ENCODE measurements at places on chromosomes 2 and 18.

DNA sequence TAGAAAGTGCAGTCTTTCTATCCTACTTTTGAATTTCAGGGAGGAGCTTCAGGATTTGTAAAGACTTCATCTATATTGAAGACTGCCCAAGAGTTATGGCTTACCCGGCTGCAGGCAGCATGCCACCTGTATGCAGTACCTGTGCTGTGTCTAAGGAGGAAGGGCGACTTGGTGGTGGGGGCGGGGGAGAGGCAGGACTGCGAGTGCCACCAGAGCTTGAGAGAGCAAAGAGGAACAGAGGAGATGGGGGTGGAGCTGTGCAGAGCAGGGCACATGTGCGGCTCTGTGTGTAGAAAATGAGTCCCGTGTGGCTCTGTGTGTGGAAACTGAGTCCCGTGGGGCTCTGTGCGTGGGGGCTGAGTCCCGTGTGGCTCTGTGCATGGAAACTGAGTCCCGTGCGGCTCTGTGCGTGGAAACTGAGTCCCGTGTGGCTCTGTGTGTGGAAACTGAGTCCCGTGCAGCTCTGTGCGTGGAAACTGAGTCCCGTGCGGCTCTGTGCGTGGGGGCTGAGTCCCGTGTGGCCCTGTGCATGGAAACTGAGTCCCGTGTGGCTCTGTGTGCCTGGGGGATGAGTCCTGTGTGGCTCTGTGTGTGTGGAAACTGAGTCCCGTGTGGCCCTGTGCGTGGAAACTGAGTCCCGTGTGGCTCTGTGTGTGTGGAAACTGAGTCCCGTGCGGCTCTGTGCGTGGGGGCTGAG, 43.2 kb downstream of the LDLRAD4 start:
- no peak for DNase-seq

DNA sequence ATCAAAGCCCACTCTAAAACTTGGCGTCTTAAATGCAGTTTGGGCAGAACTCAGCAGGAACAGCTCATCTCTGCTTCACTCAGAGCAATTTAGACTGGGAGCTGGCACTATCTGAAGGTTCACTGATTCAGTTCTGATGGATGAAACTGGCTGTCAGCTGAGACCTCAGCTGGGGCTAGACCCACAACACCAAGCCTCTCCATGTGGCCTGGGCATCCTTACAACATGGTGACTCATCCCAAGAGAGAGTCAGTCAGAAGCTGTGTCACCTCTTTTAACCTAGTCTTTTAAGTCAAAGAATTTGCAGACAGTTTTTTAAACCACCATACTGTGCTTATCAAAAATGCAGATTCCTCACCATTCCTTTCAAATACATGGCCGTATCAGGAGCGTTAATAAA, 62.6 kb upstream of the ZNF397 start:
- DNase-seq, result no peak

- no peak for DNase-seq
These were observed 404.8 kb downstream of the TXNL1 start for GRCh38 chr18:56233595-56233994.

DNA sequence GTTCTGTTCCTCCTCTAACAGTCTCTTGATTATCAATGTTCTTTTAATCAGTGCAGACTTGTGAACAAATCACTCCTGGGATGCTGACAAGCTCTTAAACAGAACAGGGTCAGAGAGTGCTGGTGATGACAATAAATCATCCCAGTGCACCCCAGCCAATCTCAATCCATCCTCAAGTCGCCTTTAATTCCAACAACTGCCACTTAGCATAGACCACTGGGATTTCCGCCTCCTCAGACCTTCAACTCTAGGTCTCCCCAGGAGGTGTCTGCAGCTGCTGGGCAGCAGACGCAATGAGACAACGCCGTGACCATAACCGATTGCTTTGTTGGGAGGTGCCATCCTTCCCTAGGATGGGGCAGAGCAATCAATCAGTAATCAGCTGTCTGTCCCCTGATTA, 184.2 kb upstream of the ACAA2 start:
- DNase-seq, result no peak

DNA sequence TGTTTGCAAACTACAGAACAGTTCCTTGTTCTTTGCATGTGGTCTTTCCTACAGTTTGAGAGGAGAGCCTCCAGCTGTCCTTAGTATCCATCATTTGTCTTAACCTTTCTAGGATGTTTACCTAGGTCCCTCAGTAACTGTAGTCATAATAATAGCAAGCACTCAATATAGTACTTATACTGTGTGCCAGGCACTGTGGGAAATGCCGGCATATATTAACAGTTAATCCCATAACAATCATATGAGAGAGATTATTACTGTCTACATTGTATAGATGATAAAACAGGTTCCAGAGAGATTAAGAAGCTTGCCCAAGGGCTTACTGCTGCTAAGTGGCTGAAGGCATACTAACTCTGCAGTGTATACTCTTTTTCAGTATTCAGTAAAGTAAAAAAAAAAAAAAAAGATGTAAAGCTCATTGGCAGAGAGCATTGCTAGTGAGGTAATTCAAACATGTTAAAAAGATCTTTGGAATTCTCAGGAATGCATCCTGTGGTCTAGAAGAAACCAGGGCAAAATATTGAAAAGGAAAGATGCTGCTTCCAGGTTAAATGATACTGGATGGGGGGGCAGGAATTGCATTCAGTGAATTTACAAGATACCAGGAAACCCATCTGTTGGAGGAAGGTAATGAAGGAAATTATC, 72.3 kb downstream of the SPTBN1 start:
- no peak for DNase-seq

GRCh38 chr18:58615140-58616132, 13.5 kb downstream of the ALPK2 start:
- DNase-seq, result no peak

DNA sequence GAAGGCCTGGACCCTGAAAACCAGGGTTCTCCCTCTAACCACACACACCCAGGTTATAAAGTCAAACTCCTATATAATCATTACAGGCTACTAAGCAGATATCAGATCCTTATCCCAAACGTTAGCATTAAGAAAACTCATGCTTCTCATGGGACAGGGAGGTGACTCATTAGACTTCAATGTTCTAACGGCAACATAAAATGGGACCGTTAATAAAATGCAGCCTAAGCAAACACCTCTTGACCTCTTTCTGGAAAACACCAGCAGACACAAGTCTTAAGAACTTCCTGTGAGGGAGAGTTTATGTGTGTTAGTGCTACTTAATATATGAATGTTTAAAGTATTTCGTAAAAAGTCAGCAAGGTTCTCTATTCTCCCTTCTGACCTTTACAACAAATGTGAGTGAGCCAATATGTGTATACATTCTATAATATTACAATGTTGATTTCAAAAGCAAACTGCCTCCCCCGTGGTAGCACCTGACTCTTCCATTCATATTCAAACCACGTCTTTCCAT, 31.7 kb downstream of the LPIN2 start:
- no peak for DNase-seq

GRCh38 chr2:69216535-69217332, 170.3 kb downstream of the GFPT1 start:
- no peak for DNase-seq

- no peak for DNase-seq
These were observed 41.0 kb downstream of the INPP5D start for GRCh38 chr2:233101141-233101540.

GRCh38 chr2:213934560-213934959, 476.3 kb upstream of the VWC2L start:
- DNase-seq, result no peak

DNA sequence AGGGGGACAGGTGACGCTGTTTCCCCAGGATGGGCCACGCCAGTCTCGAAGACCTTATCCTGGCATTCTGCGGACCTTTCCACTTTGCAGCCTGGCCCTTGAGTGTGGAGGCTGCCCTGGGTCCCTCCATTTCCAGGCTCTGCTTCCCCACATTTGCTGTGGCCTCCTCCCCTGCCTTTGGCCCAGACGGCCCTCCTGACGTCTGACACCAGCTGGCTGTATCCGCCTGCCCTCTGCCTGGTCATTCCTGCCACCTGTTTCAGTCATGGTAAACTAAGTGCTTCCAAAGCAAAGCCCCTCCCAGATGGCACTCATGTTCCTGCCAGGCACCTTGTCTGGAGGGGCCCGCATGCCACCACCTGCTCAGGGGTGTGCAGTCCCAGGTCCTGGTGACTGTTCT, 95.1 kb downstream of the ASB1 start:
- no peak for DNase-seq

DNA sequence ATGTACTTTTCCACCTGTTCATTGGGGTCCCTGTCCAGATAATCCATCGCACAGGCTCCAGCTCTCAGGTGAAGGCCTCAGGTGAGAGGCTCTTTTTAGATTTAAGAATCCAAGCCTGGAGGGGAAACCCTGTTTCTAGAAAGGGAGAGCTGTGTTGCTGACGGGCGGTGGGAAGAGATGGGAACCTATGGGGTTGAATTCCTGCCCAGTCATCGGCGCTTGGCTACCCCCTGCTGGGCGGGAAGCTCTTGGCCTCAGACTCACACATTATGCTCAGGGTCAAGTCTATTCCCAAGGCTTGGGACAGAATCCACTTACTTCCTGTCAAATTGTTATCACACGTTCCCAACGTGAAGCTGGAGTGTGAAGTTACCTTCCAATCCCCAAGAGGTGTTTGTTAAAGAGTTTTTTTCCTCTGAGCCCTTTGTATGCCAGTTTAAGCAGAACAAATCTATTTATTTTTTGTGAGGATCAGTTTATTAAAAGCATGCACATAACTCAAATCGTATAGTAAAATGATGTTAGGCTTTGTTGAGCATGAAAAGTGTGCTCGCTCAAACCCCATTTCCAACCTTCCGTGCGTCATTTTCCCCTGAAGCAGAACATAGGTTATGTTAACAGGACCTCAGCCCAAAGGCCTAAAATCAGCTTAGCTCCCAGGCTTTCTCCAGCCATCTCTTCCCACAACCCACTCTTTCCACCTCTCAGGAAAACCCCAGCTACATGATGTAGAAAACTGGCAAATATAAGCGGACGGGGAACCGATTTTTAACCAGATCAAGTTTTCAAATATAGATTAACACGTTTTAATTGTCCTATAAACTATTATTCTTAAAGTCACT, 181.7 kb upstream of the ETAA1 start:
- no peak for DNase-seq

DNA sequence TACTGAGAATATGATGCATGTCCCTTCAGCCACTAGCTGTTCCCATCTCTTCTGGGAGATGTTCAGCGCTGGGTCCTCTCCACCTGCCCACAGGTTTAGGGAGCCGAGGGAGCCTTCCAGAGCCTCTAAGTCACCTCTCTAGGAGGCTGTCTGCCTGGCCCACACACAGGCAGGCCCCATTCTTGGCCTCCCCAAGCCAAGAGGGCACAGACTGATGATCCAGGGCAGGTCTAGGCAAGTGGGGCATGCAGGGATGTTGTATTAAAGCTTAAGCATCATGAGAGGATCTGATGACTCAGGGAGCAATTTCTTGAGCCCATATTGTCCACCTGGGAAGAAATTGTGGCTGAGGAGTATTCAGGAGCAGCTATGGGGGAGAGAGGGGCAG, 19.9 kb downstream of the TMSB10 start:
- DNase-seq, result peak; percentile 85

- DNase-seq, result no peak
These were observed 89.7 kb upstream of the GCFC2 start for GRCh38 chr2:75800456-75800855.

GRCh38 chr2:187541086-187542085, 12.8 kb downstream of the TFPI start:
- no peak for DNase-seq

DNA sequence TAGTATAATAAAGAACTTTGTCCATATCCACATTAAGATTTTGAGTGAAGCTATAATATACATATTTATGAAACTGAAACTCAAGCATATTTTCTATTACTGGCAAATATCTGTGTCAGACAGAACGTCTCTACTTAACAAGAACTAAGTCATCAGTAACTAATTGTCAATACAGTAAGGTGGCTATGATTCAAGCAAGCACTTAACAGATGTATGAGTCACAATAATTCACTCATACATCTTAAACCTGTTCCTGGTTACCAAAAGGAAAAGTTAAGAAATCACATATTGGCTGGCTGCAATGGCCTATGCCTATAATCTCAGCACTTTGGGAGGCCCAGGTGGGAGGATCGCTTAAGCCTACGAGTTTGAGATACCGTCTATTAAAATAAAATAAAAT, 96.0 kb downstream of the SOS1 start:
- DNase-seq, result no peak

GRCh38 chr2:7837237-7837760, 844.6 kb upstream of the ID2 start:
- no peak for DNase-seq

DNA sequence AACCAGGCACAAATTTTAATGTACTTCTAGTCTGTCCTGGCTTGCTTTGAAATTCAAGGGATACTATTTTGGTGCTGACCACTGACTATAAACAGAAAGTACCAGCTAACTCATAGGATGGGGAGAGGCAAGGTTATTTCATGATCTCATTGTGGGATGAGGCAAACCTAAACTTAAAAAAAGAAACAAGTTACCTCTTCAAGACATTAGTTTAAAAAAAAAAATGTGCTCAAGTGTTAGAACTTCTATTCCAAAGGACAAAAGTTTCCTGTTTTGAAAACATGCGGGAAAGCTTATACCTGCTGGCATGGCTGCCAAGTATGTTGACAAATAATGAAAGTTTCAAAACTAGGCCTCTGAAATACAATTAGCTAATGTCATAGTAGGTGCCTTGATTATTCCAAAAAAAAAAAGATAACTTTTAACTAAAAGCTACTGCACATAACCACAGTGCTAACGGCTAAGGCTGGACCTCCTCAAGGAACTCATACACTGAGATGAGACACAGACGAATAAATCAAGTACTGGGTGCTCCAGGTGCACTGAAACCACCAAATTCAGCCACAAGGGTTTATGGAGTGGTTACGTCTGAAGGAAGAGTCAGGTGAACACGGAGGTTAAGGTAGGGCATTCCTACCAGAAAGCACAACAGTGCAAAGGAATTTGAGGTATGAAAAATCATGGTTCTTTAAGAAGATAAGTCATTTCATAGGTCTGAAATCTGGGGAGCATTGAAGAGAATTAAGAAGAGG, 38.1 kb downstream of the TMEM131 start:
- no peak for DNase-seq

DNA sequence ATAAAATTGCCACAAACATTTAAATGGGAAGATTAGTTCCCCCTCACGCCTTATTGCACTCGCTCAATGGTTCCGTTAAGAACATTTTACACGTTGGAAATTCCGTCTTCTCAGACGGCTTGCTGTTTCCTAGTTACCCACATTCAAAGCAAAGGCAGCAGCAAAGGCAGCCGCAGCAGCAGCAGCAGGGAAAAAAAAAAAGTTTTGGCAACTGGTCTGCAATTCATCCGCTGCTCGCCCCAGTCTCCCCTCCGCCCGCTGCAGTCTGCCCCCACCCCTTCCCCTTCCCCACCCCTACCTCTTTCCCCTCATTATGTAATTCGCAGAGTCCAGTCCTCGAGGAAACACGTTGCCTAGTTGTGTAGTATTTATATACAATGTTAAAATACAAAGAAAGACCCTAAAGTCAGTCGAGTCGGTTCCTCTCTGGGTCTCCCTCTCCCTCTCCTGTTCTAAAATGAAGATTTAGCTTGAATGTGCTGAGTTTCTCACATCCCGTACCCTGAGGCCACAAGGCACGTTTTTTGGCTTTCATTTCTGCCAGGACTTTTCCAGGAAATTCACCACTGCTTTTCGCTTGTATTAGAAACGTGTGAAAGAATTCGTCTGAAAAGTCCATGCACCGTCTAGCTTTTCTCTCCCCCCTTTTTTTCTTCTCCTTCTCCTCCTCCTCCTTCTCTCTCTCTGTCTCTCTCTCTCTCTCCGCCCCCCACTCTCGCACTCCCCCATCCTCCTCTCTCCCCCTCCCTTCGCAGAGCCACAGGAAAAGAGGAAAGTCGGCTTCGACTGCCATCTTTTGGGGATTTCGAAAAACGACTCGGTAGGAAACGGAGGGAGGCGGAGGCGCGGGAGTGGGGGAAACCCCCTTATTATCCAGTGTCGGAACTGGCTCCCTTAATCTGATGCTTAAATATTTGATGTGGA, 140.0 kb downstream of the MEIS1 start:
- no peak for DNase-seq

- DNase-seq, result no peak
These were observed 13.8 kb downstream of the MROH2A start for GRCh38 chr2:233791883-233792329.
